ENCODE measurements at places on chromosomes 1 and 21. TPM values are rescaled to one million over a fixed set of nuclear protein-coding genes. Genes with fewer than 3 reads are reported as not detected.

GRCh38 chr1:54122135-54122751, 30.6 kb downstream of the CDCP2 start:
- peaks cover 20% of the 10 kb centered on the region for H3K27me3 ChIP-seq
- H3K36me3 ChIP-seq: no peaks in the 10 kb centered on the region
- peaks cover 29% of the 10 kb centered on the region for H3K4me1 ChIP-seq
- H3K4me3 ChIP-seq: peak overlapping the region; percentile 63
- peak; percentile 36 for DNase-seq

- peak; percentile 68 for DNase-seq
- no peaks in the 10 kb centered on the region for H3K36me3 ChIP-seq
- H3K27me3 ChIP-seq: no peaks in the 10 kb centered on the region
- no peak overlapping the region for H3K27ac ChIP-seq
- no peak overlapping the region for H3K4me3 ChIP-seq
These were observed 18.1 kb downstream of the SIPA1L2 start for GRCh38 chr1:232611834-232612233.

GRCh38 chr1:23210963-23211362, 6.3 kb downstream of the HTR1D start:
- H3K36me3 ChIP-seq: no peaks in the 10 kb centered on the region
- H3K4me3 ChIP-seq: no peak overlapping the region

GRCh38 chr1:38783640-38784229, 75.8 kb downstream of the RRAGC start:
- no peaks in the 10 kb centered on the region for H3K36me3 ChIP-seq
- H3K4me1 ChIP-seq: peaks cover 47% of the 10 kb centered on the region
- no peak for DNase-seq
- peaks cover 6% of the 10 kb centered on the region for H3K27me3 ChIP-seq

GRCh38 chr1:207960346-207960745, 49.4 kb upstream of the CD34 start:
- peaks cover 14% of the 10 kb centered on the region for H3K4me1 ChIP-seq
- H3K27me3 ChIP-seq: peaks cover 90% of the 10 kb centered on the region
- no peak overlapping the region for H3K27ac ChIP-seq
- DNase-seq: no peak

DNA sequence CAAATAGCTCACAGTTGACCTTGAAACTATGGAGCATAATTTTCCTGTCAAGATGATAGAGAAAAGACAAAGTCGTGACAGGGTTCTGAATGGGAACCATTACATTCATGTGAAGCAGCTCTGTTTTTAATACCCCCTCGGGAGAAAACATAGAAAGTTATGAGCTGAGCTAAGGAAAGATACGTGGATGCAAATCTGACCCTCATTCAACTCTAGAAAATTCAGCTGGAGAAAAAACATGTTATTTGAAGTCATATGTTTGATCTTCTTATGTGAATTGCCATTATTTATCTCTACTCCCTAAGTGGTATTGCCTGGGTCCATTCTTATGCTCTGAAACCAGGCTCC, 48.0 kb upstream of the LRRC52 start:
- H3K4me1 ChIP-seq: peaks cover 5% of the 10 kb centered on the region
- H3K27me3 ChIP-seq: no peaks in the 10 kb centered on the region
- no peak overlapping the region for H3K4me3 ChIP-seq
- no peak for DNase-seq
- no peak overlapping the region for H3K27ac ChIP-seq

- H3K4me1 ChIP-seq: peaks cover 54% of the 10 kb centered on the region
- peaks cover 13% of the 10 kb centered on the region for H3K36me3 ChIP-seq
- H3K27ac ChIP-seq: no peak overlapping the region
- DNase-seq: no peak
- H3K4me3 ChIP-seq: no peak overlapping the region
These were observed 171.2 kb downstream of the SEC16B start for GRCh38 chr1:177798614-177799013.

TRAF3IP3 gene
- 0.71 TPM for total RNA-seq

DNAH14 gene
- total RNA-seq: 34.1 TPM

Data from WTC11 (cell line).